Myocyte (in vitro differentiated cells): ENCODE measurements at places on chromosomes 4 and X. TPM values are rescaled to one million over a fixed set of nuclear protein-coding genes. Genes with fewer than 3 reads are reported as not detected.

- DNase-seq: peak; percentile 92
Measured at GRCh38 chr4:37970702-37971101, 10.5 kb downstream of the PTTG2 start.

Gene ZBED1
- total RNA-seq: 38.8 and 58.0 TPM in 2 replicates

Gene TLR2
- 0.47 TPM in 1 of 2 replicates, not detected in the other for total RNA-seq

Gene ATP1B4
- 2.5 and 58.0 TPM in 2 replicates for total RNA-seq

DNA sequence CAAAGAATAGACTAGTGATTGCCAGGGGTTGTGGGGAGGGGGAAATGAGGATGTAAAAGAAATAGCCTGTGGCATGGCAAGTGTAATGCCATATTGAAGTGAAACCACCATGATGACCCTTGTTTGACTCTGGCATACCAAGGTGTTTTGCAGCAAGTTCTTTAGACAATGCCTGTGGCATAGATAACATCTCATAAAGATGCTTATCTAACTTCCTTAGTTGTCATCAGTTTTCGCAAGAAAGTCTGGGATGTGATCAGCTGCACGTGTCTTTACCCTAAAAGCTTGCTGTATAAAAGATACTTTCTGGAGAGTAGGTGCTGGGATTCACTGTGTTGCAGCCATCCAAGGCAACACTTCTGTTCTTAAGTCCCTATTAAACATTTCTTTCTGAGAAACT is 176.1 kb upstream of the MAGEB16 start:
- no peak for DNase-seq

Gene ZGRF1
- 2.8 and 3.2 TPM in 2 replicates for total RNA-seq

DNA sequence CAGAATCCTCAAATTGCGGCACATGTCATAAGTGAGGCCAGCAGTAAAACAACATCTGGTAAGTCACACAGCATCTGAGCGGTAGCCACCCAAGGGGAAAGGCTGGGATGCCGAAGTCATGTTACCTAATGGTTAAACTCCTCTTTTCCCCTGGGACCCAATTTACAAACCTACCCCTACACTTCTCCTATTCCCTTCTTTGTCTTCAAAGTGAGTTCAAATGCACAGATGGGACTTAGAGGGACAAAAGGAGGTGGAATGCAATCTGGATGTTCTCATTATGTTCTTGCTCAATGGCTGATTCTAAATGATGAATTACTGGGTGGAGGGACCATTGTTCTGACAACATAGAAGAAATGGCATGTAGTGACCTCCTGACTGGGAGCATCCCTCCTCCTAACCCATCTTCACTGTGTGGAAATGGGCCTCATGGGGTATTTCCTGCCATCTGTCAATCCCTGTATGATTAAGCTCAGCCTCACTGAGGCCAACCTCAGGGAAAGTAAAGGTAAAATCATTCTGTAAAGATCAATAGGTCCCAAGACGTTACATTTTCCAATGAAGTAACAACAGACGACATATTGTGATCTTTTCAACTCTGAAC is 8.5 kb downstream of the CD40LG start:
- no peak for DNase-seq

- no peak for DNase-seq
Measured at GRCh38 chr4:2306773-2307410, 45.0 kb upstream of the MXD4 start.

- no peak for DNase-seq
Measured at GRCh38 chr4:19478791-19479190, 772.9 kb upstream of the SLIT2 start.

GRCh38 chr4:40363382-40363920 is 28.3 kb downstream of the CHRNA9 start:
- DNase-seq: no peak

GRCh38 chr4:111453216-111453615 is 692.0 kb upstream of the FAM241A start:
- DNase-seq: no peak

Gene TMPRSS11B
- not detected in 2 replicates for total RNA-seq

DNA sequence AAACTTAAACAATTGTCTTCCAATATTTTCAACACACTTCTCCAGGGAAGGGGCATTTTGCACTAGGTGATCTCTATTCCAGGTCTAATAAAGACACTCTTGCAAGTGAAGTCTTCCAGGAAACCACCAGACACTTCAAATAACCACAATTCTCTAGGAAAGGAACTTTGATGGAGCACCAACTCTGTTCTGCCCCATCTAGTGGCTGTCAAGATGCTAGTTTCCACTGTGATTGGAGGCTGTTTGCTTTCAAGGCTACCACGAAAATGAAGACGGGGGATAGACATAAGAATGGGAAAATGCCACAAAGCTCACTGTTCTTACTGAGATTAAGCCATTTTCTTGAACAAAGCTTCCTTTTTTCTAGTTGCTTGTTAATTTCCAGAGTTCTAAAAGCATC is 100.6 kb upstream of the F9 start:
- DNase-seq: peak; percentile 49

- no peak for DNase-seq
Measured at GRCh38 chr4:93313197-93313596, 515.4 kb upstream of the ATOH1 start.
